ENCODE measurements at places on chromosomes 5 and 9. TPM values are rescaled to one million over a fixed set of nuclear protein-coding genes. Genes with fewer than 3 reads are reported as not detected.

DNA sequence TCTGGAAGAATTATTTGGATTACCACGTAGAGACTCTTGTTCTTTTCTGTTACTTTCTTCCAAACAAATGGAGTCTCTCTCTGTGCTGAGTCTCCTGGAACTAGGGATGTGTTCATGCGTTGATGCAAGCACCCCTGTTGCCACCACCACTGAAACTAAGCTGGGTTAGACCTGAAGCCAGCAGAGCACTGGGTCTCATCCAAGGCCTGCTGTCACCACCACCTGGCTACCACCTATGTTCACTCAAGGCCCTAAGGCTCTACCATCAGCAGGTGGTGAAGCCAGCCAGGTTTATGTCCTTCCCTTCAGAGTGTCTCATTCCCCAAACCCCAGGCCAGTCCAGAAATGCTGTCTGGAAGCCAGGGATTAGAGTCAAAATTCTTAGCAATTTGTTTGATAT is 13.3 kb downstream of the RIC1 start:
- H3K4me3 ChIP-seq, result no peak overlapping the region
- H3K27me3 ChIP-seq, result no peaks in the 10 kb centered on the region
- H3K27ac ChIP-seq, result no peak overlapping the region
- DNase-seq, result no peak

DNA sequence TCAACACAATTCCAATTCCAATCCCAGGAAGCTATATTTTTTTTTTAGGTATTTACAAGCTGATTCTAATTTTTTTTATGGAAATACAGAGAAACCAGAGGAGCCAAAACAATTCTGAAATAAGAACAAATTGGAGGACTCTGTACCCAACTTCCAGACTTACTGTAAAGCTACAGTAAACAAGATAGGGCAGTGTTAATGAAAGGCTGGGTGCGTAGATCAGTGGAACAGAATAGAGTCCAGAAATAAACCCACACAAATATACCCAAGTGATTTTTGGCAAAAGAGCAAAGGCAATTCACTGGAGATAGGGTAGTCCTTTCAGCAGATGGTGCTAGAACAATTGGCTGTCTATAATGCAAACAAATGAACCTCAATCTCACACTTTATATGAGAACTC is 50.6 kb downstream of the WHRN start:
- no peak overlapping the region for H3K27ac ChIP-seq
- H3K4me1 ChIP-seq, result peaks cover 11% of the 10 kb centered on the region
- H3K4me3 ChIP-seq, result no peak overlapping the region
- peaks cover 14% of the 10 kb centered on the region for H3K27me3 ChIP-seq

- peaks cover 20% of the 10 kb centered on the region for H3K4me1 ChIP-seq
- peaks cover 8% of the 10 kb centered on the region for H3K27me3 ChIP-seq
- no peaks in the 10 kb centered on the region for H3K36me3 ChIP-seq
- peak overlapping the region; percentile 62 for H3K27ac ChIP-seq
These were observed 6.7 kb upstream of the SFXN1 start for GRCh38 chr5:175471628-175472027.

GRCh38 chr9:91815896-91816295 is 134.1 kb downstream of the ROR2 start:
- DNase-seq, result no peak
- H3K36me3 ChIP-seq, result no peaks in the 10 kb centered on the region
- H3K4me3 ChIP-seq, result no peak overlapping the region
- no peaks in the 10 kb centered on the region for H3K27me3 ChIP-seq
- no peak overlapping the region for H3K27ac ChIP-seq

- no peaks in the 10 kb centered on the region for H3K4me1 ChIP-seq
- DNase-seq, result no peak
- H3K27me3 ChIP-seq, result no peaks in the 10 kb centered on the region
- H3K27ac ChIP-seq, result no peak overlapping the region
These were observed 416.6 kb downstream of the PLK2 start for GRCh38 chr5:58043032-58043945.

GRCh38 chr5:66129144-66129543 is 15.0 kb upstream of the SREK1 start:
- H3K27ac ChIP-seq, result no peak overlapping the region
- peaks cover 6% of the 10 kb centered on the region for H3K27me3 ChIP-seq
- no peaks in the 10 kb centered on the region for H3K4me1 ChIP-seq

DNA sequence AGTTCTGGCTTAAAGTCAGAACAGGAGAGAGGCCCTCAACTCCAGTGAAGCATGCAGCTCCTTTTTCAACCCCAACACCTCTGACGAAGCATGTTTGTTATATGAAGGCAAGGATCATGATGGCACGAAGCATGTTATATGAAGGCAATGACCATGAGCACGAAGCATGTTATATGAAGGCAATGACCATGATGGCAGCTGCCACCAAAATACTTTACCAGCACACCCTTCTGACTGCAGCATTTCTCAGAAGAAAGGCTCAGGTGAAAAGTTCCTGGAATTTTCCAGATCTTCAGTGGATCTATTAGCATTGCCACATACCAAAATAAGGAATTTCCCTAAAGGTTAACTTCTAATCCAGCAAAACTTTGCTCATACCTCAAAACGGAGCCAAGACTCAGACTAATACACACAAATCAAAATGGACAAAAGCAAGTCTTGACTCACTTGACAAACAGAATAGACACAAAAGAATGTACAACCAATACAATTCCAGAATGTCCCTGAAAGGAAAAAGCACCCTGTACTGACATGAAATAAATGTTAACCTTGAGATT is 217.4 kb downstream of the FANCC start:
- H3K4me3 ChIP-seq, result no peak overlapping the region
- H3K4me1 ChIP-seq, result no peaks in the 10 kb centered on the region
- no peaks in the 10 kb centered on the region for H3K36me3 ChIP-seq
- no peak for DNase-seq

- H3K27ac ChIP-seq, result no peak overlapping the region
- no peaks in the 10 kb centered on the region for H3K4me1 ChIP-seq
- no peaks in the 10 kb centered on the region for H3K36me3 ChIP-seq
- no peaks in the 10 kb centered on the region for H3K27me3 ChIP-seq
These were observed 48.0 kb upstream of the POU5F2 start for GRCh38 chr5:93789173-93790067.

- DNase-seq, result no peak
- peaks cover 34% of the 10 kb centered on the region for H3K36me3 ChIP-seq
- H3K4me1 ChIP-seq, result peaks cover 31% of the 10 kb centered on the region
- H3K27me3 ChIP-seq, result no peaks in the 10 kb centered on the region
These were observed 63.9 kb downstream of the TTC39B start for GRCh38 chr9:15243081-15243480.

- H3K27ac ChIP-seq, result no peak overlapping the region
- H3K27me3 ChIP-seq, result peaks cover 6% of the 10 kb centered on the region
- H3K4me1 ChIP-seq, result peaks cover 15% of the 10 kb centered on the region
- DNase-seq, result no peak
- no peaks in the 10 kb centered on the region for H3K36me3 ChIP-seq
These were observed 74.9 kb downstream of the GCNT4 start for GRCh38 chr5:74977471-74977870.

DNA sequence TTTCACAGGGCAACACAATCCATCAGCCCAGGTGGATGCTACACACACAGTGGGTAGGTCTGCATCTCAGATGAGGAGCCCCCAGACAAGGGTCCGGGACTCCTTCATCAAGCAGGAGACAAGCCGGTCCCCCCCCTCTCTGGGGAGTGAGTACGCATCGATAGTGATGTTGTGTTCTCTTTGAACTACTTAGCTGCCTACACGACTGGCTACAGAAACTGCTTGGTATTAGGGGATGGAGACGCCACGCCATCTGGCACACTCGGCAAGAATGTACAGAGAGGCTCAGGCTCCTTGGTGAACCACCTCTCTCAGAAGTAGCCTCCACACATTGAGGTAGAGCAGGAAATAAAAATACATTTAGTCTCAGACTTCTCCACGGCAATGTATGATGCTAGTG is 179.8 kb downstream of the CNTNAP3 start:
- H3K4me3 ChIP-seq, result no peak overlapping the region
- DNase-seq, result no peak
- H3K4me1 ChIP-seq, result no peaks in the 10 kb centered on the region
- H3K27me3 ChIP-seq, result no peaks in the 10 kb centered on the region
- no peaks in the 10 kb centered on the region for H3K36me3 ChIP-seq

- H3K27ac ChIP-seq, result peak overlapping the region; percentile 98
- peak; percentile 7 for DNase-seq
- peak overlapping the region; percentile 64 for H3K4me3 ChIP-seq
These were observed 2.7 kb upstream of the ITK start for GRCh38 chr5:157177953-157178352.

- DNase-seq, result no peak
- H3K27me3 ChIP-seq, result peaks cover 2% of the 10 kb centered on the region
- no peak overlapping the region for H3K4me3 ChIP-seq
- H3K27ac ChIP-seq, result no peak overlapping the region
These were observed 60.0 kb downstream of the PRRC1 start for GRCh38 chr5:127577458-127577857.

DNA sequence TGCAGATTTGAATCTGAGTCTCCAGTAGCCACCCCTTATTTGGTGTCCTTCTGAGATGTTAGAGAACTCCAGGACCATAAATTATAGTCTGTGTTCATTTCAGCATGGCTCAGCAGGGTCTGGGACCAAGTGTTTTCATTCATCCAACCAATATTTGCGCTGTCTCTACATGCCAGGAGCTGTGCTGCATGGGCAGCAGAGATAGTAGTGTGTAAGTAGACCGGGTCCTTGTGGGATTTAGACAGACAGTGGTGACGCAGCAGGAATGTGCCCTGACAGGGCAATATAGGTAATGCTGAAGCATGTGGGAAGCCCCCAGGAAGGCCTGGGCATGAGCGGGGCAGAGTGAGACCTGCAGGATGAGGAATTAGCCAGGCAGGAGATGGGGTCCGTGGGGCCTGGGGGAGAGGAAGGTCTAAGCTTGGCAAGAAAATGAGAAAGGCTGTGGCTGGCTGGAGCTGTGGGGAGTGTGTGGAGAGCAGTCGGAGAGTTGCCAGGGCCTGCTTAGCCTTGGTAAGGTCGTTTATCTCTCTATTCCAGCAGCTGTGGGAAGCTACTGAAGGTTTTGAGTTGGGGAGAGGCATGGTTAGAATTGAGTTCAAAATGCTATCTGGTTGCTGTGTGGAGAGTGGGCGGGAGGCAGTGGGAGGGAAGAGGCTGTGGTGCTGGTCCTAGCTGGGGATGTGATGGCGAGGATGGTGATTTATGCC is 16.8 kb downstream of the STXBP1 start:
- no peaks in the 10 kb centered on the region for H3K36me3 ChIP-seq
- H3K4me3 ChIP-seq, result no peak overlapping the region
- no peak overlapping the region for H3K27ac ChIP-seq
- DNase-seq, result no peak
- peaks cover 11% of the 10 kb centered on the region for H3K4me1 ChIP-seq

- DNase-seq, result no peak
- no peak overlapping the region for H3K27ac ChIP-seq
- peaks cover 61% of the 10 kb centered on the region for H3K27me3 ChIP-seq
- peaks cover 4% of the 10 kb centered on the region for H3K4me1 ChIP-seq
These were observed 31.4 kb upstream of the MSX2 start for GRCh38 chr5:174692982-174693422.

DNA sequence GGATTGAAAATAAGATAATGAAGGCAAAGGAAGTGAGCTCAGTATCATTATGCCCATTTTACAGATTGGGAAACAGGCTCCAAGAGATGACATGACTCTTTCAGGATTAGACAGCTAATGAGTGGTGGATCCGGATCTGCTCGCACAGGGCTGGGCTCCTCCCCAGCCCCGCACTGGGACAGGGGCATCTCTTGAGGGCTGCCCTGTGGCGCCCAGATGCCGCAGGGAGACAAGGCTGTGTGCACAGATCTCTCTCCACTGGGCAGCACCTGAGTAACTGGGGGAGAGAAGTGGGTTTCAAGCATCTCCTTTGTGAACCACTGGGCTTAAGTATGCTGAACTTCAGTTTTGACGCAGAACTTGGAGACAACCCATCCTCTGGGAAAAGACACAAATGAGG is 43.9 kb downstream of the ADAMTS2 start:
- no peak for DNase-seq
- H3K27me3 ChIP-seq, result no peaks in the 10 kb centered on the region
- H3K27ac ChIP-seq, result no peak overlapping the region
- no peaks in the 10 kb centered on the region for H3K4me1 ChIP-seq

GRCh38 chr9:1701113-1701512 is 314.0 kb upstream of the SMARCA2 start:
- no peak for DNase-seq
- H3K27ac ChIP-seq, result no peak overlapping the region
- H3K27me3 ChIP-seq, result peaks cover 9% of the 10 kb centered on the region
- no peaks in the 10 kb centered on the region for H3K36me3 ChIP-seq
- H3K4me3 ChIP-seq, result no peak overlapping the region

Gene PLAC8L1
- total RNA-seq, result 0.74 TPM

Gene SAXO1
- not detected for total RNA-seq

Gene SLC34A1
- total RNA-seq, result not detected

Gene ANGPTL2
- total RNA-seq, result not detected

Gene TESK1
- 44.5 TPM for total RNA-seq

Gene CCDC69
- total RNA-seq, result 31.4 TPM

Gene PCDHGC4
- not detected for total RNA-seq

Gene RLN2
- total RNA-seq, result 1.4 TPM

Gene CDX1
- total RNA-seq, result not detected
